Hematopoietic multipotent progenitor cell treated with erythropoietin and hydrocortisone succinate and interleukin-3 and kit ligand, for 15 days (in vitro differentiated cells): ENCODE measurements at places on chromosomes 3 and 15.

GRCh38 chr15:31387479-31388118, 61.0 kb downstream of the KLF13 start:
- DNase-seq = no peak

DNA sequence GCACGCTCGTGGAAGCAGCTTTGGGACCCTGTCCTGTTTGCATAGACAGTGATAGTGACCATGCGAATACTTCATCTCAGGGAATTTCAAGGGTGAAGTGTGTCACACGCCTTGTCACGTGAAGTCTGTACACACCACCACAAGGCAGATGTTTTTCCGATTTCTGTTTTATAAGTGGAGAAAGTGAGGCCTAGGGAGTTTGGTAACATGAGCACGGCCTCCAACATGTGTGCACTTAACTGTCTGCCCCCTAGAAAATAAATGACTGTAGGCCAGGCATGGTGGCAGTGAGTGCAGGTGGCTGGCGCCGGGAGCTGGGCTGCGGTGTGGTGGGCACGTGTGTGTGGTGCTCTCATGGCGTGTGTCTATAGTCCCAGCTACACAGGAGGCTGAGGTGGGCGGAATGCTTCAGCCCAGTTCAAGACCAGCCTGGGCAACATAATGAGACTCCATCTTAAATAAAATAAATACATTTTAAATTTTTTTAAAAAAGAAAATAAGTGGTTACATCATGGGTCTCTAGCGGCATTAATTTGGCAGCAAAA, 42.0 kb downstream of the WHAMM start:
- DNase-seq = no peak

GRCh38 chr3:194443901-194444300, 42.9 kb downstream of the ATP13A3 start:
- no peak for DNase-seq

GRCh38 chr3:10504171-10505049, 976 bp downstream of the ATP2B2 start:
- DNase-seq = no peak

- no peak for DNase-seq
Measured at GRCh38 chr3:155744626-155745324, at the start of gene PLCH1. PLCH1 (minus strand) TSS chr3:155745071; CDS start chr3:155704224, 40,847 bp downstream.
